ENCODE measurements at places on chromosomes 16 and 17. TPM values are rescaled to one million over a fixed set of nuclear protein-coding genes. Genes with fewer than 3 reads are reported as not detected.
A peak's percentile ranks its signal among the peaks of the same experiment; 100 is the strongest.

PRSS21 gene
- total RNA-seq, result not detected

NLRC3 gene
- 0.23 TPM for total RNA-seq

GRCh38 chr17:27980043-27980442, 62.4 kb upstream of the NLK start:
- peaks cover 18% of the 10 kb centered on the region for H3K4me1 ChIP-seq
- no peak overlapping the region for H3K27ac ChIP-seq
- no peaks in the 10 kb centered on the region for H3K27me3 ChIP-seq
- no peak overlapping the region for H3K4me3 ChIP-seq

DNA sequence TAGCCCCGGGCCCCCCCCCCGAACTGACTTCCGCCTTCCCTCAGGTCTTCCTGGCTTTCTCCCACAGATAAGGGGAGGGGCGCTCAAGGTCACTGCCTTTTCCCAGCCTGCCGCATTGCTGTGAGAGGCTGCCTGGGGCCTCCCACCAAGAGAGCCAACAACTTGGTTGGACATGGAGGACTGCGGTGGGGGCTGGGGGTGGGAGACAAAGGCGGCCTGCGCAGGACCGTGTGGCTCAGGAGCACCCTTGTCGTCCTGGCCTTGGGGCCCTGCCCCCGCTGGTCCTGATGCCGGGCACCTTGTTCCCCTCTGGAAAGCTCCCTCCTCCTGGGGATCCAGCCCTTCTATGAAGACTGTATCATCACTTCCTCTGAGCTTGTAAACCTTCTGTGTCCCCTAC, 105.6 kb upstream of the FOXF1 start:
- peak overlapping the region; percentile 61 for H3K27ac ChIP-seq
- H3K4me1 ChIP-seq, result peaks cover 13% of the 10 kb centered on the region
- no peak overlapping the region for H3K4me3 ChIP-seq
- H3K36me3 ChIP-seq, result no peaks in the 10 kb centered on the region
- no peak for DNase-seq
- no peaks in the 10 kb centered on the region for H3K27me3 ChIP-seq

- H3K27ac ChIP-seq, result no peak overlapping the region
- no peak for DNase-seq
- peaks cover 8% of the 10 kb centered on the region for H3K4me1 ChIP-seq
- H3K4me3 ChIP-seq, result no peak overlapping the region
- no peaks in the 10 kb centered on the region for H3K36me3 ChIP-seq
- peaks cover 48% of the 10 kb centered on the region for H3K27me3 ChIP-seq
Observed at GRCh38 chr17:34578016-34578415, 1.4 kb upstream of the TMEM132E start.

TBC1D24 gene
- total RNA-seq, result 12.8 TPM

GRCh38 chr16:55502801-55503366, 6.0 kb upstream of the LPCAT2 start:
- H3K27ac ChIP-seq, result peak overlapping the region; percentile 98
- no peak overlapping the region for H3K4me3 ChIP-seq
- H3K36me3 ChIP-seq, result peaks cover 22% of the 10 kb centered on the region
- no peaks in the 10 kb centered on the region for H3K27me3 ChIP-seq
- peaks cover 51% of the 10 kb centered on the region for H3K4me1 ChIP-seq
- peak; percentile 94 for DNase-seq

NLRC5 gene
- total RNA-seq, result 33.1 TPM

DNA sequence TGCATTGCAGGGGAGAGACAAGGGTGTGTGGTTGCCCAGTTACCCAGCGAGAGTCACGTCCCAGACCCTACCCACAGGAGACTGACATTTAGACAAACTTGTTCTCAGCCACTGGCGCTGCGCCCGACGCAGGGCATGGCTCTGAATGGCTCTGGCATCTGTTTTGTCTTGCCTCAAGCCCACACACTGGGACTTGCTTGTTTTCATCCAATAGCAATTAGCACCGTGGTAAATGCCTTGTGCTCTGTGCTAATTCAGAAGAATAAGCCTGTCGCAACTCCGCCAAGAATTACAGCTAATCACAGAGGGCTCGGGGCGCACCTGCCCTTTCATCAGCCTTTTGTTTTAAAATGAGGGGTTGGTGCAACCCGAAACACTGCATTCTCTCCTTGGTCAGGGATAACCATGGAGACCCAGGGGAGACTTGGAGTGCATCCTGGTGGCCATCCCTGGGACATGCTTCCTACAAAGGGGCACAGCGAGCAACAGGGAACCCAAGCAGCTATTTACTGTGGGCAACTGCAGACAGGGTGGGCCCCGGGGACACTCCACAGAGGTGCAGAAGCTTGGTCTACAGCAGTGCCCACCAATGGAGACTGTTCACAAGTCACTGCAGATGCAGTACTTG, 220.6 kb upstream of the ZFHX3 start:
- H3K4me1 ChIP-seq, result no peaks in the 10 kb centered on the region
- no peaks in the 10 kb centered on the region for H3K36me3 ChIP-seq
- no peak overlapping the region for H3K4me3 ChIP-seq
- peak; percentile 7 for DNase-seq
- no peak overlapping the region for H3K27ac ChIP-seq

- no peak overlapping the region for H3K27ac ChIP-seq
- no peak overlapping the region for H3K4me3 ChIP-seq
- peaks cover 44% of the 10 kb centered on the region for H3K27me3 ChIP-seq
Observed at GRCh38 chr16:88939972-88940861, 36.8 kb downstream of the CBFA2T3 start.

KRTAP1-5 gene
- total RNA-seq, result not detected

SDK2 gene
- total RNA-seq, result 11.2 TPM

GRCh38 chr17:7652388-7653356, 1.9 kb downstream of the ATP1B2 start:
- H3K36me3 ChIP-seq, result no peaks in the 10 kb centered on the region
- no peak overlapping the region for H3K4me3 ChIP-seq
- H3K27me3 ChIP-seq, result peaks cover 46% of the 10 kb centered on the region
- H3K4me1 ChIP-seq, result peaks cover 8% of the 10 kb centered on the region
- no peak overlapping the region for H3K27ac ChIP-seq

DNA sequence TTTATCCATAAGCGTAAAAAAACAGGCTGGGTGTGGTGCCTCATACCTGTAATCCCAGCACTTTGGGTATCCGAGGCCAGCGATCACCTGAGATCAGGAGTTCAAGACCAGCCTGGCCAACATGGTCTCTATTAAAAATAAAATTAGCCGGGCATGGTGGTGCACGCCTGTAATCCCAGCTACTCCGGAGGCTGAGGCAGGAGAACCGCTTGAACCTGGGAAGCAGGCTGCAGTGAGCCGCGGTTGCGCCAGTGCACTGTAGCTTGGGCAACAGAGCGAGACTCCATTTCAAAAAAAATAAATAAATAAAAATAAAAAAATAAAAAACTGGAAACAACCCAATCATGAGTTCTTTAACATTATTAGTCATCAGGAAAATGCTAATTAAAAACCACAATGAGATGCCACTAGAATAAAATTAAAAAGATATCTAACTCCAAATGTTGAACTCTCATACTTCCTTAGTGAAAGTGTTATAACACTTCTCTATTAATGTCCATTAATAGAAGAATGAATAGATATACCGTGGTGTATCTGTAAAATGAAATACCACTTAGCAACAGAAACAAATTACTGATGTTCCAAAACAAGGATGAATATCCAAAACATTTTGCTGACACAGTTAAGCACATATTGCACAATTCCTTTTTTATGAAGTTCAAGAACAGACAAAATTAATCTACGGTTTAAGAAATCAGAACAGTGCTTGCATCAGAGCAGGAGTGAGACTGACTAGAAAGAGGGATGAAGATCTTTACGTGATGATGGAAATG, 13.1 kb downstream of the MPHOSPH6 start:
- H3K36me3 ChIP-seq, result peaks cover 2% of the 10 kb centered on the region
- H3K4me3 ChIP-seq, result no peak overlapping the region
- no peak overlapping the region for H3K27ac ChIP-seq
- no peaks in the 10 kb centered on the region for H3K27me3 ChIP-seq
- no peak for DNase-seq
- H3K4me1 ChIP-seq, result no peaks in the 10 kb centered on the region

UBTF gene
- total RNA-seq, result 48.0 TPM

DNA sequence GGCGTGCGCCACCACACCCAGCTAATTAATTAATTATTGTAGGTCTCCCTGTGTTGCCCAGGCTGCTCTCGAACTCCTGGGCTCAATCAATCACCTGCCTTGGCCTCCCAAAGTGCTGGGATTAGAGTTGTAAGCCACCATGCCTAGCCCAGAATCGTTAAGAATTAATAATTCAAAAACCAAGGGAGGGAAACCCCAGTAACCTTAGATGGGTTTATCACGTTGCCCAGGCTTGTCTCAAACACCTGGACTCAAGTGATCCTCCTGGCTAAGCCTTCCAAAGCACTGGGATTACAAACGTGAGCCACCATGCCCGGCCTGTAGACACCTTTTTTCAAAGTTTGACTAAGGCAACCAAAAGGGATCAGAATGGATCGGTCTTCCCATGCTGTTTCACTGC, 21.6 kb downstream of the CD300LF start:
- no peaks in the 10 kb centered on the region for H3K27me3 ChIP-seq
- no peaks in the 10 kb centered on the region for H3K36me3 ChIP-seq
- no peak overlapping the region for H3K27ac ChIP-seq
- no peak for DNase-seq

- H3K36me3 ChIP-seq, result no peaks in the 10 kb centered on the region
- H3K4me1 ChIP-seq, result no peaks in the 10 kb centered on the region
- no peak overlapping the region for H3K4me3 ChIP-seq
- H3K27me3 ChIP-seq, result no peaks in the 10 kb centered on the region
Observed at GRCh38 chr16:28218109-28218508, 6.3 kb upstream of the XPO6 start.

SLC35G6 gene
- not detected for total RNA-seq

DNA sequence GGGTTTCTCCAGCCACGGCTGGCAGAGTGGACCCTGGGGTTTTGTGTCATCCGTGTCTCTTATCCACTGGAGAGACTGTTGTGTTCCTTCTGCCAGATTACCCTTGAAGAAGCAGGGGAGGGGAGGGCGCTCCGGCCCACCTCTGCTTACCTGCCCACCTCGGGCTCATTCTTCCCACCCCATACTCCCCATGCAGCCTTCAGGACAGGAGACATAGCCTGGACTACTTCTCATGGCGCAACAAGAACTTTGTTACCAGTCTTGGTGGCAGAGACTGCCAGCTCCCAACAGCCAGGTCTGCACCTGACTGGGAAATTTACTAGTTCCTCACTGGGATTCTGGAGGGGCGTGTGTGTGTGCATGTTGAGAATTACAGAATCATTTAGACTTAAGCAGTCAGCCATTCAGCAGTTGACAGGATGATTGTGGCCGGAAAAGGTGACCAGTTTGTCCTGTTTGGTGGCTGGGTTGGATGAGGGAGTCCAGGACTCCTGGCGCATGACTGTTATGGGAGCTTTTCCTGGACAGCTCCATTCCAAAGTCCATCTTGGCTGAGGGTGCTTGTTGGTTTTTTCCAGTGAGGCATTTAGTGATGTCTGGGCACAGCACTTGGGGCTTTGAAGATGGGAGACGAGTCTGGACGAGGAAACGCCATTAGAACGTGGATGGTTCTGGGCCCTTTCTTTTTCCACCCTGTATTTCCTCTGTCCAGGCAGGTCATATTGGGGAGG, 8.7 kb downstream of the GSE1 start:
- H3K27me3 ChIP-seq, result no peaks in the 10 kb centered on the region
- peaks cover 8% of the 10 kb centered on the region for H3K4me1 ChIP-seq
- no peak overlapping the region for H3K27ac ChIP-seq
- DNase-seq, result no peak
- no peak overlapping the region for H3K4me3 ChIP-seq

GRCh38 chr16:74249846-74250245, 46.8 kb upstream of the PSMD7 start:
- no peaks in the 10 kb centered on the region for H3K36me3 ChIP-seq
- H3K27ac ChIP-seq, result no peak overlapping the region
- no peak for DNase-seq
- no peaks in the 10 kb centered on the region for H3K27me3 ChIP-seq
- no peak overlapping the region for H3K4me3 ChIP-seq
